ENCODE measurements at places on chromosomes 5 and 9.

- DNase-seq, result no peak
Measured at GRCh38 chr5:156496291-156496690, 169.3 kb downstream of the SGCD start.

GRCh38 chr5:81208904-81209303, 24.2 kb upstream of the CKMT2 start:
- DNase-seq, result no peak

DNA sequence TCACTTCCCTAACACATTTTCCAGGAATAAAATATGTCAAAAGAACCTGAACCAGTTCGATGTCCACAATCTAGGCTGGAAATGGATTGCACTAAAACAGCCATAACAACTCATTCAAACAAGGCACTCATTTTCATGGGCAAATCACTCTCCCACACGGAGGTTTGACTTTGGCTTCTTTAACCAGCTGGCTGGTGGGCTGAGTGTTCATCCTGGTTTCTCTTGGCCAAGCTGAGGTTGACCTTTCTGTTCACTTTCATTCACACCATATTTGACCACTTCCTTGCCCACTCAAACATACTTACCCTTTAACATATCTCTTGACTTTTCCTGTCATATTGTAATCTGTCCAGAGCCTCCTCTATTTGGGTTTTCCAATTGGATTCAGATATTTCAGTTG, 5.4 kb downstream of the IL7R start:
- no peak for DNase-seq

- DNase-seq, result no peak
Measured at GRCh38 chr9:70442328-70442848, 27.9 kb upstream of the KLF9 start.

GRCh38 chr9:107989544-107989943, 500.0 kb upstream of the KLF4 start:
- no peak for DNase-seq

DNA sequence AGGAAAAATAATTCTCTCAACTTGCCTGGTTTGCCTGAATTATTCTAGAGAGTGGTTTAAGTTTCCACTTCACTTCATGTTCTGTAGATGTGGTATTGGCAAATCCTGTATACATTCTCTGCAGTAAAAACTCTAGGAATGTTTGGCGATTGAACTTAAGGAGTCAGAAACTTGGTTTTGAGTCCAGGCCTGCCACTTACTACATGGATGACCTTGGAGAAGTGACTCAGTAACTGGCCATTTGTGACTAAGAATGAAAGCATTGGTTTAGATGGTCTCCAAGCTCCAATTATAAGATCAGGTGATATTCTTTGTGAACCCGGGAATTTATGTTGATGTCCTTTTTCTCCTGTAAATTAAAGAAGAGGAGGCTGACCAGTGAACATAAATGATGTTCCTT, 233.8 kb downstream of the GAS1 start:
- DNase-seq, result no peak

DNA sequence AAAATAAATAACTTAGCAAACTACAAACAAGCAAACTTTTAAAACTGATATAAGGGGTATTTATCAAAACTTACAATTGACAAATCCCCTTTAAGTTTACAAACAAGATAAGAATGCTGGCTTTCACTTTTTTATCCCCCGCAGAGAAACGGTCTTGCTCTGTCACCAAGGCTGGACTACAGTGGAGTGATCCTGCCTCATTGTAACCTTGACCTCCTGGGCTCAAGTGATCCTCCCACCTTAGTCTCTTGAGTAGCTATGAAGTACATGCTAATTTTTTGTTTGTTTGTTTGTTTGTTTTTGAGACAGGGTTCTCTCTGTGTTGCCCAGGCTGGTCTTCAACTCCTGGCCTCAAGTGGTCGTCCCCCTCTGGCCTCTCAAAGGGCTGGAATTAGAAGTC, 9.0 kb upstream of the NIPSNAP3A start:
- DNase-seq, result no peak

DNA sequence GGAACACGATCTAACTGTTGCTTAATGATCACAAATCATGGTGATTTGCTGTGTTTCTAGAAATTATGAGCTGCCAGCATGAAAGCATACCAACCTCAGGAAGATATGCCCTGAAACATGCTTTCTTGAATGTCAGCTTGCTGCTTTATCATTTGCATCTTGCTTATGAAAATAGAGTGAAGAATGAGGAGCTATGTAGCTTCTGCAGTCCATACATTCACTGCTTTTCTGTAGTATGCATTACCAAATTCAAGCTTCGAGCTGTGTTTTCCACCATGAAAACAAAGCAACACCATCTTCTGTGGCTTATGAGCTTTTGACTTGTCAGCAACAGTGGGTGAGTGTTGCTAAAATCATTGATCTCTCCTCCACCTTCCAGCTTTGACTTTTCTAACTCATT, 16.5 kb downstream of the F2RL2 start:
- no peak for DNase-seq

DNA sequence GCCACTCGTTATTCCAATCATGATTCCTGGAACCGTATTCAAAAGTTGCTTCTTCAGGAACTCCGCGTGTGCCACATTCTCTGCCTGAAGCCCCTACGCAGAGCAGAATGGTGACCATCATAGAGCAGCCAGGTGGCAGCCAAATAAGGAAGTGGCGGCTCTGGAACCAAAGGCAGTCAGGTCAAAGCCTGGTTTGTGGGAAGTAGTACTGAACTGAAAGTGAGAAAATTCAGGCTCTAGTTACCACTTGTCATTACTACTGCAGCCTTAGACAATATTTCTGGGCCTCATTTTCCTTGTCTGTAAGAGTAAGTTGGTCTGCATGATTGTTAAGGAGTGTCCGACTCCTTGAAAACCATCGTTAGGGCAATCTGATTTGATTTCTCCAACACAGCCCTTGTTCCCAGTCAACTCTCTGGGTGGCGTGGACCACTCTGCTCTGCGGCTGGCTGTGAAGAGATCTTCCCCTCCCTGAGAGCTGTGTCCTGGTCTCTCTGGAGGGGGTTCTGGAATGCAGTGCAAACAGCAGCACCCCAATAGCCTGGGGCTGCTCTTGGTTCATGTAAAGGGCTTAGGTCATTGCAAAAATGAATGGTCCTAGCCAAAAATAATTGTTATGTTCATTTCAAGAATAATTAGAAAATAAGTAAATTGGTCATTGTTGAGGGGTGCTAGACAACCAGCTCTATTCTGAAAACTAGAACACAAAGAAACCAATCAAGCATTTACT, 102.4 kb downstream of the MED27 start:
- DNase-seq, result no peak

- no peak for DNase-seq
Measured at GRCh38 chr9:128053560-128053959, 13.6 kb downstream of the NAIF1 start.

- DNase-seq, result no peak
Measured at GRCh38 chr9:16304301-16304700, 566.2 kb downstream of the BNC2 start.

GRCh38 chr9:93028448-93029006, 30.0 kb upstream of the SUSD3 start:
- DNase-seq, result no peak

DNA sequence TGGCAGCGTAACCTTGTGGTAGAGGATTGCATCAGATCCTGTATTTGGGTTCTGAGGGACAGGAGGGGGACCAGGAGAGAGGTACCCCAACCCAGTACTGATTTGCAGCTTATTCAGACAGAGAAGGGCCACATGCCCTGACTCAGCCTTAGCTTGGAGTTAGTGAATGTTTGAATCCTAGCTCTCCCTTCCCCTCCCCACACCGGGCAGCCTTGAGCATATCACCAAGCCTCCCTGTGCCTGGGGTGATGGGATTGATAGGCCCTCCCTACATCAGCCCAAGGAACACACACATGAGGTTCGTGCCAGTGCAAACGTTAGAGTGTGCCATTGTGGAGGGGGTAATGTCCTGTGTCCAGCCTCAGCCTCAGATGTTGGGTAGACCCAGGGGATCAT, 71.9 kb downstream of the AMBP start:
- DNase-seq, result no peak

DNA sequence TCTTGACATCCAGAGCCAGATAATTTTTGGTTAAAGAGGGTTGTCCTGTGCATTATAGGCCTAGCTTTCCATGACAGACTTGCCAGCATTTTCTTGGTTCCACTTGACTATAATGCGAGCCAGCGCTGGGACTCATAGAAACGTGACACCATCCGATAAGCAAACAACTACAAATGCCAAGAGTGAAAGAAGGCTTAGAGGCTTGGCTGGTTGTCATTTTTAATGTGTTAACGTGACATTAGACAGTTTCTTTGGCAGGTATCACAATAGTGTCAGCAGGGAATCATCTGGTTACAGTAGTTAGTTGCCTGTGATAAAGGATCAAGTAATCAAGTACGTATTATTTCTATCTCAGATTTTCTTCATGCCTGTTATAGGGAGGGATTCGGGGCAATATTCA, 20.0 kb upstream of the LIFR start:
- peak; percentile 93 for DNase-seq

DNA sequence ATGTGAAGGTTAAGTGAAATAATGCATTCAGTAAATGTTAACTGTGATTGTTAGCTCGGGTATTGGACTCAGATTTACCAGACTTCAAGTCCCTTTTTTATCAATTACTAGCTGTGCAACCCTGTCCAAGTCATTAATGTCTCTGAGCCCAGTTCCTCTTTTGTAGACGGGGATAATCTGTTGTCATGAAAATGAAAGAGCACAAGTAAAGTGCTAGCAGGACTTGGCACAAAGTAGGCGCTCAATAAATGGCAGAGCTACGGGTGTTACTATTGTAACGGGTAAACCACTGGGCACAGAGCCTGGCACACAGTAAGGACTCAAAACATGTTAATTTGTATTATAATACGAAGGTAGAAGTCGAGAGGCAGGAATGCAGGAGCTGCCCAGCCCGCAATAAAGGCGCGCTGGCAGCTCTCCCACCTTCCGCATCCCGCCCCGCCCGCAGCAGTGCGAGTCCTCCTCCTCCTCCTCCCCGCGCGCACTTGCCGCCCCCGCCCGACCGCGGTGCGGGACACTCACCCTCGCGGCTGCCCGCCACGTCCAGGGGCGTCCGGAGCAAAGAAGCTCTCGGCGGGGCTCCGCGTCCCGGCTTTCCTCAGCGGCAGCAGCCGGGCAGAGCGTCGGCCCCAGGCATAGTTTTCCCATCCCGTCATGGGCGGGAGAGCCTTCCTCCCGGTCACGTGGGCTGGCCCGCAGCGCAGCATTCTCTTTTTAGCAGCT, at the start of gene C1QTNF2:
Gene C1QTNF2 (minus strand): TSS at position 637 of the 723 bp plus-strand sequence. CDS start 15,615 bp downstream, outside the sequence.
- DNase-seq, result peak; percentile 35

DNA sequence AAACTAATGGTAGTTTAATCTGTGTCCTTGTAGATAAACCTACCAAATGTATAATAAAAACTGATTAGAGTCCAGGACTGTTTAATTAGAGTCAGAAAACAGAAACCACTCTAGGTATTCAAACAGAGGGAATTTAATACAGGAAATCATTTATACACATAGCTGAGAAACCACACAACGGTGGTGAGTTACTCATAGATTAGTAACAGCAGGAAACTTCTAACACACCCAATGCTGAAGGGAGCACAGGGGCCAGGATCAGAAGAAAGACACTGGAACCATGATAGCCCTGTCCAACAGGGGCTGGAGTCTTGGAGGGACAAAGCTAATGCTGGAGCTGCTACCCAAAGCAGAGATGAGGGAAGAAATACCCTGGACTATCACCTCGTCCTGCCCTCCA, 321.0 kb downstream of the ACTL7B start:
- DNase-seq, result no peak

DNA sequence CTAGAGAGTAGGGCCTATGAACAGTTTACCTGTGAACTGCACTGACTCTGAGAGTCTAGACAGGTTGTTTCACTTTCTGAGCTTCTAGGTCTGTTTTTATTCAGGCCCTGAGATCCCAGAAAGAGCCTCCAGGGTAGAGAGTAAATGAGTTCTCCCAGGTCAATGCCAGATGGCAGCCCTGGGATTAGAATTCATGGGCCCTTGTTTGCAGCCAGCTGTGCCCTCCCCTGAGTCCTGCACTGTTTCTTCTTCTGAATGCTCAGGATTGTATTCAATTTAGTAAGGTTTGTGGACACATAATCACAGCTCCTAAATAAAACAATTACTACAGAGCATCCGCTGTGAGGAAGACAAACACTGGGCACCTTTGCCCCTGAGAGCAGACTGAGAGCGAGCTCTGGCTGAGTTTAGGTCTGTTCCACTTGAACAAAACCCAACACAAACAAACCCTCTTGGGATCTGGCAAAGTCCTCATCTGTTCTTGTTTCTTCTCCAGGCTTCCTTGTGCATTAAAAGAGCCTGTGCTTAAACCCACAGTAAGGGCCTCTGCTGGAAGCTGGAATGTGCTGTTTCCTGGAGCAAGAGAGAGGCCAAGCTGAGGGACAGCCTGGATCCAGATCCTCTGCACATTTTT, 29.9 kb downstream of the FAM219A start:
- peak; percentile 75 for DNase-seq

DNA sequence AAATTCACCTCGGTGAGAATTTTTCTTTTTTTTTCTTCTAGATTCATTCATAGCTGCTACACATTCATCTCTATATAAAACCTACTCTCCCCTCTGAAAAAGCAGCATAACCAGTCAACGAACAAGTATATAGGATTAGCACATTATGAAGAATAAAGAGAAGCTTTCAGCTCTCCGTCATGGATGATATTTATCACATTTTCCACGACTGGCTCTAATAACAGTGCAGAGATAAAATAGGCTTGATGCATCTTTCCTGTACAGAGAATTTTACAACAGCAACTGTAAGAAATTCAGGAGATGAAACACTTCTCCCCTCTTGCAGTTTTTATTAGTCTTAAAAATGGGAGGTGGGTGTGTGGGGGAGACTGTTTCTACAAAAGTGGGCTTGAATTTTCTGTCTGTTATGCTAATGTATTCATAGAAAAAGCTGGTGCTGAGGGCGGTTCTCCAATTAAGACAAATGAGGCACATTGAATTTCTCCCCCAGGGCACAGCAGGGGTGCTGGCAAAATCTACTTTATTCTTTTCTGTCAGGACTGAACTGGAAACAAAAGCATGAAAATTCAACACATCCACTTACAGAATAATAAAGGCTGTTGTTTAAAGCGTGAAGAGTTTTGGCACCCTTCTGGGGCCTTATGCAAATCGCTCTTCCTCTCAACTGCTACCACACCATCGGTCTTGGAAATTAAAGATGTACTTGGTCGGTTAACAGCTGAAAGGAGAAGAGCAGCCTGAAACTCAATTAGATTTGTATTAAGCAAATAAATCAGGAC, 233.9 kb upstream of the ZNF608 start:
- DNase-seq, result peak; percentile 3

DNA sequence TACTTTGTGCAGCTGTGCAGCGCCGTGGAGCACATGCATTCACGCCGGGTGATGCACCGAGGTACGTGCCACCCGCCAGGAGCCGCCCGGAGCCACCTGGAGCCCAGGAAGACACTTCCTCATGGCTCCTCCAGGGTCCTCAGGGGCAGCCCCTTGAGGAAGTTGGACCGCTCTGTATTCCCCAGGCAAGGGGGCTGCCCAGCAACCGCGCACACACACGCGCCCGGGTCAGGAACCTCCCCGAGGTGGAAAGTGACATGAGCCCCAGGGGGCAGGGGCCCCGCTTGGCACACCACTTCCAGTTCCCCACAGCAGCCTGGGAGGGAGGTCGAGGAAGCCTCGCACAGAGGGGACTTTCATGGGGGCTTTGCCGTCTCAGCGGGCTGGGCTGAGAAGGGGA, 68.6 kb downstream of the NEK6 start:
- no peak for DNase-seq

GRCh38 chr5:53340956-53341750, 139.3 kb upstream of the FST start:
- no peak for DNase-seq

Data from NCI-H2171 treated with DMSO at 0.1 percent for 48 hours (cell line).